Stromal cell of bone marrow (primary cell): ENCODE measurements at places on chromosomes 2 and 18.

GRCh38 chr18:40346146-40346545 is 1608.9 kb upstream of the PIK3C3 start:
- no peak for DNase-seq

DNA sequence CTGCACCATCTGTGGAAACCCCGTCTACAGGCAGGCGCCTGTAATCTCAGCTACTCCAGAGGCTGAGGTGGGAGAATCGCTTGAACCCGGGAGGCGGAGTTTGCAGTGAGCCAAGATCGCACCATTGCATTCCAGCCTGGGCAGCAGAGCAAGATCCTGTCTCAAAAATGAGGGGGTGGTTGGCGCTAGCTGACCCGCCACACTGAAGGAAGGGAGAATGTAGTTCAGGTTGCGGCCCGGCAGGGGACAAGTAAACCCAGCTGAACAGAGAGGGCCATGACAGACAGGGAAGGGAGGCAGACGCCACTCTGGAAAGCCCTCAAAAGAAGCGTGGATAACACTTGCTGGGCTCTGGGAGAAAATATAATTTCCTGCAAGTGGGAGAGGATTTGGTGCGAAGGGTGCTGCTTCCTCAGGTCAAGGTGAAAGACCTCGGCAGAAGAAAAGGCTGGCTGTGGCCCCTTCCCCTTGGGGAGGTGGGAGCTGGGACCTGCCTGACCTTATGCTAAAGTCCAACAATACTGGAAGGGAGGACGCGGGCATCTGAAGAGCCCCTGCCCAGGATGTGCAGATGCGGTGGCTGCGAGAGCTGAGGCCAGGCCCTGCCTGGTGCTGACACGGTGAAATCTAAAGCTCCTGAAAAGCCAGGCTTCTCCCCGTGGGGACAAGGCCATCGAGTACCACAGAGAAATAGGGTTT is 3.7 kb upstream of the SFT2D3 start:
- DNase-seq: no peak

DNA sequence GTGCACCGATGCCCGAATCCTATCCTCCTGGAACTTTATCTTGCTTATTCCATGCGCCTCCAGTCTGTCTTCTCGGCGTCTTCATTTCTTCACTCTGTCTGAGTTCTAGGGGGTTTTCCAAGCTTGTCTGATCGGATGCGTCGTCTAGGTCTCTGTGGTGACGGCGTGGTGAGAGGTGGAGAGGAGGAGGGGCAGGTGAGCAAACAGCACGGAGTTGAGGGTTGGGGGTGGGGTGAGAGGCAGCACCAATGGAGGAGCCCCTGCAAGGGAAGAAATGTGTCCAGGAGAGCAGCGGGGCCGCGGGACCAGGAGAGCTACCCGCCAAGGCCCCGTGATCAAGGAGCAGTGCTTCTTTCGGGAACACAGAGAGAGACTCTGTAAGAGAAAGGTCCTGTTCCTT is 131.3 kb upstream of the TWIST2 start:
- DNase-seq: no peak

DNA sequence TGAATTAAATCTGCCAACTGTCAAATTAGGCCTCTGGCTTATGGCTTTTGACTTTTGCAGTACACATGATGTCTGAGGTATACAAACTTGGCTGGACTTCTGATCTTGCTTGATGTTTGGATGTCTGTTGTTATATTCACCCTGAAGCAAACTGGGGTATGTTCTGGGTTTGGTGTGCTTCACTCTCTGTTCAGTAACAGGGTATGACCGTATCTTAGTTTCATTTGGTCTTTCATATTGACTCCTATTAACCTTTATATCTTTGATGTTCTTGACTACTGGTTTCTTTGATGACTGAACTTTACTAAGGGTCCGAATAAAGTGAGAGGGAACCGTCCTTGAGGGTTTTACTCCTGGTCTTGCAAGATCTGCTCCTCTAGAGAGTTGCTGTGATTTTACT is 8.2 kb downstream of the CKAP2L start:
- DNase-seq: no peak

- DNase-seq: no peak
These were observed 32.3 kb downstream of the TMEM18 start for GRCh38 chr2:644871-645270.

GRCh38 chr2:119914266-119914665 is 98.6 kb upstream of the EPB41L5 start:
- DNase-seq: no peak

- no peak for DNase-seq
These were observed 192.6 kb upstream of the ZEB2 start for GRCh38 chr2:144712550-144712940.

GRCh38 chr2:102839668-102840388 is 78.0 kb downstream of the TMEM182 start:
- peak; percentile 15 for DNase-seq

- no peak for DNase-seq
These were observed 301.4 kb upstream of the CNTNAP5 start for GRCh38 chr2:123723706-123724105.

GRCh38 chr2:64606479-64607363 is 47.0 kb downstream of the SERTAD2 start:
- peak; percentile 62 for DNase-seq

DNA sequence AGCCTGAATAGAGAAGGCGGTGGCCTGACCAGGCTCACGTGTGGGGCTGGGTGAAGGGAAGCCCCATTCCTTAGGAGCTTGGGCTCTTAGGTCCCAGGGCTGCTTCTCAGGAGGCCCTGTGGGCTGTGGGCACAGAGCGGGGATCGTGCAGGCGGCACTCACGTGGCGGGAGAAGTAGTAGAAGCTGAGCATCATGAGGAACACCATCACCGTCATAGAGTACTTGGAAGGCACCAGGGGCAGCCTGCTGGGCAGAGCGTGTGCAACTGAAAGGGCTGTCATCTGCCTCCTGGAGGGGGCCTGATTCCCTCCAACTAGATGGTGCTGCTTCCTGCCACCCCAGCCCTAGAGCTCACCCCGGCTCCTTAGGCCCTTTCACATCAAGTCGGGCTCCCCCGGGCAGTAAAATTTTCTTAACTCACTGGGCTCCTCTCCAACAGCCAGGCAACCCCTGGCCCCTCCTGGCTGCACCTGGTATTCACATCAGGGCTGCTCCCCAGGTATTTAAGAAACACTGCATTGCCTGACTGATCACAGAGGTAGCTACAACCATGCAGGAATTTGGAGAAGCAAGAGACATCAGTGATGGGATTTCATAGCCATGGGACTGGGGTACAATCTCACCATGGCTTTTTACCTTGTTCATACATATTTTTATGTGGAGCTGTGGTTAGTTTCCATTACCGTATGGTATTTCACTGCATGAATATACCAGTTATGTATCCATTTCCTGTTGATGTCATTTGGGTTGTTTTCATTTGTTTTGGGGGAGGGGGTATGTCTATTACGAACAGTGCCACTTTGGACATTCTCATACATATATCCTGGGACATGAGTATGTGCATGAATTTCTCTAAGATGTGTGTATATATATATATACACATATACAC is 32.9 kb downstream of the CENPO start:
- DNase-seq: no peak

GRCh38 chr2:233053928-233054784 is 6.0 kb upstream of the INPP5D start:
- no peak for DNase-seq

GRCh38 chr2:208103616-208104015 is 20.7 kb downstream of the CRYGD start:
- no peak for DNase-seq

- no peak for DNase-seq
These were observed 2.5 kb downstream of the DLX1 start for GRCh38 chr2:172087780-172088244.

- no peak for DNase-seq
These were observed 315.6 kb downstream of the LPIN1 start for GRCh38 chr2:12062053-12062395.

DNA sequence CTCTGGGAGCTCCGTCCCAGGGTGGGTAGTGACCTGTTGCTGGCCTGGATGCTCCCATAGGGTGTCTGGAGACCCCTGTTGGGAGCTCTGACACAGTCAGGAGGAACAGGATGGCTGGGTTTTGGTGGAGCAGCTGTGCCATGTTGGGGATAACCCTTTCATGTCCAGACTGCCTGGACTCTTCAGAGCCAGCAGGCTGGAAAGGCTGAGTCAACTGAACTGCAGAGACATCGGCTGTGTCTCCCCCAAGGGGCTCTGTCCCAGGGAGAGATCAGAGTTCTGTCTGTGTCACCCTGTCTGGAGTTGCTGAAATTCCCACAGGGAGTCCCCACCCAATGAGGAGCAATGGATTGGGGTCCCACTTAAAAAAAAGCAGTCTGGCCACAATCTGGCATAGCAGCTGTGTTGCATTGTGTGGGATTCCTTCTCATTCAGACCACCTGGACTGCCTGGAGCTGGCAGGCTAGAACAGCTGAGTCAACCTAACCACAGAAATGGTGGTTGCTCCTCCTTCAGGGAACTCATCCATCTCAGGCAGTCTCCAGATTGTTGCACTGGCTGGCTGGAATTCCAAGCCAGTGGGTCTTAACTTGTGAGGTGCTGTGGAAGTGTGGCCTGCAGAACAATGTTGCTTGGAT is 37.2 kb downstream of the AGPS start:
- DNase-seq: peak; percentile 79

DNA sequence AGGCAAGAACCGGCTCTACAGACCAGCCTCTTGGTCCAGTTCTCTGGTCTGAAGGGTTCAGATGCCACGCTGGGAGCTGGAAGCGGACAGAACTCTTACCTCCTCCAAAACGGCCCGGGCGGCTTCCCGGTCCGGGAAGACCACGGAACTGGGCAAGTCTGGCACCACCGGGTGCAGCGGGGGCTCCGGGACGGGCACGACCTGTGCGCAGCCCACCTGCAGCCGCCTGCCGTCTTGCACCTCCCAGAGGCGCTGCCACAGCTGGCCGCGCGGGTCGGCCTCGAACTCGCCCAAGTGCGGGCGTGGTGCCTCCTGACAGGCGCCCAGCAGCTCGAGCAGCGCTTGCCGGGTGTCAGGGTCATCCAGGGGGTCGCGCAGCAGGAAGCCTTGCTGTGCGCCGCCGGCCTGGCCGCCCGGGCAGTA is 773 bp downstream of the CMPK2 start:
- no peak for DNase-seq

DNA sequence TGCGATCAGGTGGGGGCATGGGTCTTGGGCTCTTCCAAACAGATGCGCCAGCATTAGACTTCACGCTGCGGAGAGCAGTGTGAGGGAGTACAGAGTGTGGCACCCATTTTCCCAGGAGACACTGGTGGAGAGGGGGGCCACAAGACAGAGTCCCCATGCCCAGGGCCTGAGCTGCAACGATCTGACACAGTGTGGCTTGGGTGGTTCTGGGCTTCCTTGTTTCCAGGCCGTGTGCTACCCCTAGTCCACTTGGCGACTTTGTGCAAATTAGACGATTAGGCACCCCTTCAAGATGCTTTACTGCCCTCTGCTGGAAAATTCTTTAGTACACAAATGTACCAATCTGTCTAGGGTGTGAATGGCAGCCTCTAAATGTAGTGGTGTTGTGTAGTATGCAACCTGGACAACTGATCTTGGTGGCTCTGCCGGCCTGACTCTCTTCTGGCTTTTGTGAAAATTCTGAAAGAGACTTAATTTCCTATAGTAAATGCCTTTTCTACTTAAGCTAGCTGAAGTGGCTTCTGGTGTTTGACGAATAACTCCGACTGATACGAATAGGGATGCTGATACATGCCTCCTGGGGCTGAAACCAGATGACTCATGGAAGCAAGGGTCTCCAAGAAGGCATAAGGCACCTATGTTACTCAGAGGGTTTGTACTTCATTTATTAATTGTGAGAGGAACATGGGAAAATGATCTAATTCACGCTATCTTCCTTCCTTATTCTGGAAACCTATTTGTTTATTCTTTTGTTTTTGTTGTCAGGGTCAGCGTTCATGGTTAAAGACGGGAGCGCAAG is 92.3 kb upstream of the SMAD2 start:
- no peak for DNase-seq

- peak; percentile 97 for DNase-seq
These were observed 6.8 kb upstream of the SNED1 start for GRCh38 chr2:240991378-240992263.

DNA sequence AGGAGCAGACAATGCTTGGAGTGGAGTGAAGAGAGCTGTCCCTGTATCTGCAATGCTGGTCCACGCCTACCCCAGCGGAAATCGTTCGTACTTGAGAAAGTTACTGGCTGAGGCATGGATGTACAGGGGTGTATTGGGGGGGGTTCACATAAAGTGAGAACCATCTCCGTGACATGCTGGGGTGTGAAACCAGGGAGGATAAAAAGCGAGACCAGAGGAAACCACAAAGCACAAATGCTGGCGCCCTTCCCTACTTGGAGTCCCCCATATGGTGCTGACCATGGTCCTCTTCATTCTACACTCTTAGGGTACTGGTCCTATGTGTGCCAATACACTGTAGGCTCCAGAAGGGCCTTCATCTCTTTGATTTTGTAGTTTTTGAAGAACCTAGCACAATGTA is 244.1 kb downstream of the L3MBTL4 start:
- DNase-seq: no peak

- DNase-seq: no peak
These were observed 138.9 kb upstream of the ASB18 start for GRCh38 chr2:236403125-236403524.

DNA sequence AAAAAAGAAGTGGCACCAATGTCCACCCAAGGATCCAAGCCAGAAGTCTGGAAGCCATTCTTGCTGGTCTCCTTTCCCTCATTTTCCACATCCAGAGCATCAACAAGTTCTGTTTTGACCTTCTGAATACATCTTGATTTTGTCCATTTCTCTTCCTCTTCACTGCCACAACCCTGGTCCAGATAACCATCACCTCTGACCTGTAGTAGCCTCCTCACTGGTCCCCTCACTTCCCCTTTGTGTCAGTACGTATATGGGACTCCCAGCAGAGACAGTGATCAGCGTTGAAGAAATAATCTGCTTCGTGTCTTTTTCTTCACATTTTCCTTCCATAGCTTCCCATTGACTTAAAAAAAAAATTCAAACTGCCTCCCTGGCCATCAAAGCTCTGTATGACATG is 109.3 kb upstream of the SP5 start:
- DNase-seq: no peak

- no peak for DNase-seq
These were observed 110.9 kb upstream of the BZW1 start for GRCh38 chr2:200700856-200701255.

DNA sequence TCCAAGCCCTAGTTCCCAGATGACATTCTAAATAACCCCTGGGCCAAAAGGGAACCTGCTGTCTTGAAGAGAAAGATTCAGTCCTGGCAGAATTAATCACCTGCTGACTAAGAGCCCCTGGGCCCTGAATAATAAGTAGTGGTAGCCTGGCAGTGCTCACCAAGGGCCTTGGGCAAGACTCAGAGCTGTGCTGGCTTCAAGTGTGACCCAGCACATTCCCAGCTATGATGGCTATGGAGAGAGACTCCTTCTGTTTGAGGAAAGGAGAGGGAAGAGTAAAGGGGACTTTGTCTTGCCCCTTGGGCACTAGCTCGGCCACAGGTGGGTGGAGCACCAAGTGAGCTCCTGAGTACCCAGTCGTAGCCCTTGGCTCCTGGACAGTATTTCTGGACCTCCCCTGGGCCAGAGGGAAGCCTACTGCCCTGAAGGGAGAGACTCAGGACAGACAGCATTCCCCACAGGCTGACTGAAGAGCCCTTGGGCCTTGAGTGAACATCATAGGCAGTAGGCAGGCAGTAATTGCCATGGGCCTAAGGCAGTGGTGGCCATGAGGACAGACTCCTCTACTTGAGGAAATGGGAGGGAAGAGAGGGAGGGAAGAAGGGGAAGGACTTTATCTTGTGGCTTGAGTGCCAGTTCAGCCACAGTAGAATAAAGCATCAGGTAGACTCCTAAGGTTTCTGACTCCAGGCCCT is 40.0 kb upstream of the INPP4A start:
- DNase-seq: no peak

- DNase-seq: no peak
These were observed 224.1 kb downstream of the SH3RF3 start for GRCh38 chr2:109352898-109353689.
